CD8-positive, alpha-beta T cell (primary cell): ENCODE measurements at places on chromosomes 16 and 17.

DNA sequence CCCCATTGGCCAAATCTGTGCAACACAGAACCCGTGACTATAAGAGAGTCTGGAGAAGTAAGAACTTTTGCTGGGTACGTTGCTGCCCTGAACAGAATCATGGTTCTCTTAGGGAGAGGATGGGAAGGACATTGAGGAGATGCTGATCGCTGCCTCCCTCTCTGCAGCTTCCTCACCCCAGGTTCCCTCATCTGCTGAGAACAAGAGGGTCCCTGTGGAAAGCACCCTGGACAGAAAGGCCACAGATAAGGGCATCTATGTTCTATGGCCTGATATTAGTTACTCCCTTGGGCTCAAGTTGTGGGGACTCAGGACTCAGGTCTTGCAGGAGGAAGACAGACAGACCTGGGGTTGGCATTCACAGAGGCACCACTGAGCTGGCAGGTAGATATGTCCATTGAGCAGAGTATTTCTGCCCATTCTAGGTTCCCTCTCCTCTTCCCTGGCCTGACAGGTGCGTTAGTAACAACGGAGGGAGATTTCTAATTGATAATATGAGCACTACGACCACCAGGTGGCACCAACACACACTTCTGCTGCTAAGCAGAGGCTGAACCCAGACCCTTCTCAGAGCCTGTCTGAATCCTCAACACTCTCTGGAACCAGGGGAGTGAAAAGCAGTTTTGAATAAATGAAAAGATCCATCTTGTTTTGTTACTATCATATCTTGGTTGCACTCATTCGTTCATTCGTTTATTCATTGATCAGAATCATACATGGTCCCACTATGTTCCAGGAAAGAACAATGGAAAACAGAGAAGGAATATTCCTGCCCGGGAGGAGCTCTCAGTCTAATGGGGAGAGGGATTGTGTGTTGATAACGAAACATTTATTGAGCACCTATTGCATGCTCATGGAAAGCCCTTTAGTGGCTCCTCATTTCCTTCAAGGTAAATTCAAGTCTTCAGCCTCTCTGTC lies 56.4 kb downstream of the SLC6A2 start:
- DNase-seq = peak; percentile 64

DNA sequence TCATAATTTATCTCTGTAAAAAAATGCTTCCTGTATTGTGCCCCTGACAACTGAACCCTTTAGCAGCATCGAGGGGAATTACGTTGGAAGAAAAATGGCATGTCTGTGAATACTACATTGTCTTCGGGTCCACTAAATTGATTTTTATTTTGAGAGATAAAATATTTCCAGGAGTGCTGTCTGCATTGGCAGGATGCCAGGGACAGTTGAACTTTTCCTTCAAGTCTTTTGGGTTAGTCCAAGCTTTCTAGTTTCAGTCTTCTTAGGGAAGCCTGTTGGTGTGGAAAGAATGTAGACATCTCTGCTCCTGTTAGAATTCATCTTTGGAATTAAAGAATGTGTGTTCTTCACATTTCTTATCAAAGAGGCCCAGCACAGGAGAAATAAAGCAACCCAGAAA lies 557.9 kb downstream of the TMEM114 start:
- no peak for DNase-seq

- DNase-seq = no peak
Observed at GRCh38 chr16:19410435-19411171, 7.1 kb upstream of the TMC5 start.

- no peak for DNase-seq
Observed at GRCh38 chr16:65071433-65072311, 50.2 kb downstream of the CDH11 start.

GRCh38 chr17:3754066-3754457 lies 30.4 kb downstream of the HASPIN start:
- DNase-seq = no peak

- no peak for DNase-seq
Observed at GRCh38 chr16:58333985-58334384, 39.2 kb upstream of the PRSS54 start.

DNA sequence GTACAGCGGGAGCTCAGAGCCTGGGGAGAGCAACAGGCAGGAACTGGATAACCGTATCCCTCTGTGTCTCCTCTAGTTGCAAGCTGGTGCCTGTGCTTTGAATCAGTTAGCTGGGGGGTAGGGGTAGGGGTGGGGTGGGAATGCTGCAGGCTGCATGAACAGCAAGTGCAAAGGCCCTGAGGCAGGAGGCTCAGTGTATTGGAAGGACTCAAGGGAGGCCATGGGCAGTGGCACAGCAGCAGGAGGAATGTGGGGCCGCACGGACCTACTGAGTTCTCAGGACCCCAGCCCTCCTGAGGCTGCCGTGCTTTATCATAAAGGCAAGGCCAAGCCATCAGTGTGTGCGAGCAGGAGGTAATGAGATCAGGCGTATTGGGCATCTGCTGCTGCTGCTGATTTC lies 3.3 kb downstream of the KATNB1 start:
- no peak for DNase-seq

- no peak for DNase-seq
Observed at GRCh38 chr17:69480245-69480644, 65.7 kb downstream of the MAP2K6 start.

GRCh38 chr17:36703860-36704266 lies 102.5 kb downstream of the MRM1 start:
- DNase-seq = peak; percentile 50

DNA sequence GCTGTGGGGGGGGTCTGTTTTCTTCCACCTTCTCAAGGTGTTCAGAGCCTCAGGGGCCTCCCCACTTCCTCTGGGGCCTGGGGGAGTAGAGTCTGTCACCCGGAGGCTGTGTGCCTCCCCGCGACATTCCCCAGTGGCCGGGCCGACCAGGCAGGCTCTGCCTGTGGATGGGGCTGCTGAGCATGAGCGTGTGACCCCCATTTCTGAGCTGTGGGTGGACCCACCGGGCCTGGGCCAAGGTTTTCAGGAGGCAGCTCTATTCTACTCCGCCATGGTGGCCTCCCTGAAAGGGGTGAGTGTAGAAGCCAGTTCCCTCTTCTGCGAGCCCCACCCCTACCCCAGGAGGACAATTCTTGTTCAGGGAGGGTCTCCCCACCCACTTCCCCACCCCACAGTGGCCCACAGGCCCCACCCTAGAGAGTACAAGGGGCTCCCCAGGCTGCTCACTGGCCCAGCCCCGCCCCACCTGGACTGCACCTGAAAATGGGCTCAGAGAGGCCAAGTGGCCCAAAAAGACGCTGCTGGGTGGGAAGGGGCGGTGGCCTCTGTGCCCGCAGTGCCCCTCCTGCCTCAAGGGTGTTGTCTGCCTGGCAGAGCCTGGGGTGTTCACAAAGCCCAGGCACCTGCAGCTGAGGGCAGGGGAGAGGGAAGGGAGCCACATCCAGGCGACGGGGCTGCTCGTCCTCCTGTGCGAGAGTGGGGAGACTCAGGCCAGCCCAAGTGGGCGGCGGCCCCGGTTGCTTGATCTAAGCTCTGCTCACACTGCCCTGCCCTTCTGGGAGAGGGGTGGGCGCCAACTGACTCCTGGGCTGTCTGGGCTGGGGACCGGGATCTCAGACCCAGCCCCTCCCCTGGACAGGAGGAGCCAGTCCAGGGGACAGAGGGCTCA lies 1.3 kb downstream of the MSLN start:
- DNase-seq = no peak

DNA sequence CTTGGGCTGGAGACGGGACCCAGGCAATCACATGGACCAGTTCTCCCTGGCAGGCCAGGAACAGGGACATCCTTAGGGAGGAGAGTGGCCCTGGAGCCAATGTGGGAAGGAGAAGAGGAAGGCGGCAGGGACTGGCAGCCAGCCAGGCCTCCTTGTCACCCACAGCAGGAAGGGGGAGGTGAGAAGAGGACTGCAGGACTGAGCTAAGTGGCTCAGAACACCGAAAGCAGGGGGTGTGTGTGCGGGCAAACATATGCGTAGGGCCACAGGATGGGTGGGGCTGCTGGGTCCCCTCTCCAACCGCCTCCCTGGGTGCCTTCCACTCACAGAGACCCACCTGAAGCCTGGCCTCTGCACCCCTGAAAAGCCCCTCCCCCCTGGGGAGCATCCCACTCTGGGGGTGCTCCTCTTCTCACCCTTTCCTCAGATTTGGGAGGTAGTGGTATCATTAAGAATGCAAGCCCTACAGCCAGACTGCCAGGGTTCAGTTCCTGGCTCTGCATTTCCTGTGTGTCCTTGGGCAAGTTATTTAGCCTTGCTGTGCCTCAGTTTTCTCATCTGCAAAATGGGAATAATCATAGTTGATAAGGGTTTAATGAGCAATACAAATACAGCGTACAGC lies 8.1 kb downstream of the PNMT start:
- DNase-seq = peak; percentile 75

DNA sequence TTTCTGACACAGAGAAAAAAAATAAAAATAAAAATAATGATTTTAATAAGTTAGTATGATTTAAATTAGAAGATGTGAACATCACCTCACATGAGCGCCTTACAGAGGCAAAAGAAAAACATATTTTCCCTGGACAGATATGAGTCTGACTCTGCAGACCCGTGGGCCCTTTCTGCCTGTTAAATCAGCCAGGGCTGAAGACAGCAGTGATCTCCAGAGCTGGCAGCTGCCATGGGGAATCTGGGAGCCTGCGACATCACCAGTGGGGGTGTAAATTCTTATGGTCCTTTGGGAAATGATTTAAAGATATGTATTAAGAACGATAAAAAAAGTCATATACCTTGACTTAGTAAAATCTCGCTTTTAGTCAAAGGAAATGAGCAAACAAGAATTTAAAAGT lies 65.7 kb upstream of the FOXF1 start:
- DNase-seq = no peak

GRCh38 chr17:65121916-65122806 lies 15.0 kb upstream of the RGS9 start:
- no peak for DNase-seq

DNA sequence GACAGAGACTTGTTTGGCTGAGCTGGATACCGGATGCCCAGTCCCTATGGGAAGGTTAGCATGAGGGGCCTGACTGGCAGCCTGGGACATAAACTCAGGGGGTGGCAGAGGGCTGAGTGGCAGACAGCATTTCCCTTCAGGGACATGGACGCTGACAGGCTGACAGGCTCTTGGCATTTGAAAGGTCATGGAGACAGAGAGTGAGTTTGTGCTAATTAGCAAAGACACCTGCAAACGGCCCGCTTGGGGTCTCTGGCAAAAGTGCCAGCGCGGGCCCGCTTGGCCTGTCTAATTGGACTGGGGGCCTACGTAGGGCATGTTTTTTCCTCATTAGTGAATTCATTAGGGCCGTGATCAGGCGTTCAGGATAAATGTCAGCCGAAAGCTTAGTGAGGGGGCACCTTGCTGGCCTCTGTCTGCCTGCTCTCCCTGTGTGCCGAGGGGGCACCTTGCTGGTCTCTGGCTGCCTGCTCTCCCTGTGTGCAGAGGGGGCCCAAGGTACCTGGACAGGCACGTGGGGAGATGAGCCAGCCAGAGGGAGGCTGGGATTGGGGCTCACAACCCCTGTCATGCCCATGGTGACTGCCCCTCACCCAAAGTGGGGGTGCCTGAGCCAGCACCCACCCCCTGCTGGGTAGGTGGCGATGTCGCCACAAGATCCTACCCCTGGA lies 7.7 kb downstream of the NECAB2 start:
- DNase-seq = no peak

DNA sequence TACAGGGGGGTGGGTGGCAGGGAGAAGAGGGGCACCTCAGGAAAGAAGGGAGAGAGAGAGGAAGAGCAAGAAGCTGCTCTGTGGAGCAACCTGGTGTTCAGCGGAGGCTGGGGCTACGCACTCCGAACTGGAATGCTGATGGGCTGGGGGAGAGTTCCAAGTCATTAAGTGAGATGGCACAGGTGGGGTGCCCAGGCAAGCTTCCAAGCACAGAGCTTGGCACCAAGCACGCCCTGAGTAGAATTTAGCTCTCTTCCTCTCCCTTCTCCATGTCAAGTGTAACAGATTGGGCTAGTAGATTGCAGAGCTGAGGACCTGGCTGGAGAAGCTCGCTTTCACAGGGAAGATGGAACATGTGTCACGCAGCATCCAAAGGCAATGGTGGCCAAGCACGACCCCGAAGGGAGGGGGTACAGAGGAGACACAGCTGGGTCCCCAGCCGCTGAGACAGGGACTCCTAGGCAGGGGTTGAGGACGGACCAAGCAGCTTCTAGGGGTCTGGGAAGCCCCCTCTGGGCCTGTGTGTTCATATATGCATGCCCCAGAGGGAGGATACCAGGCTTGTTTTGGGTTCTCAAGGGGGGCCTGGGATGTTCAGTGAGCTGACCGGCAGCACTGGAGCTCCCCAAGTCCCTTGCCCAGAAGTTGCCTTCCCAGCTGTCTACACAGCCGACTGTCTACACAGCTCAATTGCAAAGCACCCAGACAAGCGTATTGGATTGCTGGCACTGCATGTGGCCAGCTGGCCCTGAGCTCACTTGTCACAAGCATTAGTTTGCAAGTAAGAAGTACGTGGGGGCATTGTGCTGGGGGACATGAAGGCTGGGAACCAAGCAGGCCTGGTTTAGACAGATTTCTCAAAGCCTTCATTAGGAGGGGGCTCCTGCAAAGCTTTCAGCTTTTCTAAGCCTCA lies 247.8 kb downstream of the ENGASE start:
- no peak for DNase-seq

DNA sequence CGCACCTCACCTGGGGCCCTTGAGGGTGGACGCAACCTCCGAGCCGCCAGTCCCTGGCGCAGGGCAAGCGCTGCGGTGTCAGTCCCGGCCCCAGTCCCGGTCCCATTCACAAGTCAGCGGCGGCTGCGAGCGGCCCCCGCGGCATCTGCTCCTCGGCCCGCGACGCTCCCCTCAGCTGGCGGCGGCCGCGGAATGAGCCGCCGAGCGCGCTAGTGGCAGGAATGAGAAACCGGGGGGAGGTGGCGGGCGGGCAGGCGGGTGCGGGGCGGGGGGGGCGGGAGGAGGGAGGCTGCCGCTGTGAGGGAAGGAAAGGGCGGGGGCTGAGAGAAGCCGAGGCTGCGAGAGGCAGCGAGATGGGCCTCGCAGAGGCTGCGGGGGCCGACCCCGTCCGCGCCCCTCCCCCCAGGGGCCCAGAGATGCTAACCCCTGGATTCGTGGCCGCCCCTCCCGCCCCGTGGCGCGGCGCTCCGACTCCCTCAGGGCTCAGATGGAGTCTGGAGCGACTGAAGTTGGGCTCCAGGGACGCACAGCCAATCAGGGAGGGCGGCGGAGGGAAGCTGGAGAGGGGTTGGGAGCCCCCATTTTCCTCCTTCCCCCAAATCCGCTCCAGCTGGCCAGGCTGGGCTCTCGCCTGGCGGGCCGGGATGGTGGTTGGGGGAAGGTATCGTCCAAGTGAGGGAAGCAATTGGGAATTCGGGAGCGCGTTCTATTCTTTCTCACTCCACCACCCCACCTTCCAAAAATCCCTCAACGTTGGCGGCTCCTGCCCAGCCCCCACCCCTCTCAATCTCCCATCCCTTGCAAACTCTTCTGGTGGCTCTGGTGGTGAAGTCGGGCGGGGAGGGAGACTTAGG lies at the start of gene CDH11:
Gene CDH11 (minus strand): TSS at position 194 of the 854 bp plus-strand sequence. CDS start 117,194 bp downstream, outside the sequence.
- no peak for DNase-seq

DNA sequence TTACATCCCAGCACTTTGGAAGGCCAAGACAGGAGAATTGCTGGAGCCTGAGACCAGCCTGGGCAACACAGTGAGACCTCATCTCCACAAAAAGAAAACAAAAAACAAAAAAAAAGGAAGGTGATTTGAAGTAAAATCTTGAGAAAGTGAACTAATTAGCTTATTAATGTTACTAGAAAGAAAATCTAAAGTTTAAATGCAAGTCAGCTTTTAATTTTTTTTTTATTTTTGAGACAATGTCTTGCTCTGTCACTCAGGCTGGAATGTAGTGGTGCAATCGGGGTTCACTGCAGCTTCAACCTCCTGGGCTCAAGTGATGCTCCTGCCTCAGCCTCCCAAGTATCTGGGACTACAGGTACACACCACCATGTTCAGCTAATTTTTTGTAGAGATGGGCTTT lies 3.5 kb upstream of the CTCF start:
- DNase-seq = no peak
